Retinal pigment epithelial cell (primary cell): ENCODE measurements at places on chromosomes 12 and 14.

- no peak for DNase-seq
These were observed 102.7 kb downstream of the NTF3 start for GRCh38 chr12:5534426-5535199.

DNA sequence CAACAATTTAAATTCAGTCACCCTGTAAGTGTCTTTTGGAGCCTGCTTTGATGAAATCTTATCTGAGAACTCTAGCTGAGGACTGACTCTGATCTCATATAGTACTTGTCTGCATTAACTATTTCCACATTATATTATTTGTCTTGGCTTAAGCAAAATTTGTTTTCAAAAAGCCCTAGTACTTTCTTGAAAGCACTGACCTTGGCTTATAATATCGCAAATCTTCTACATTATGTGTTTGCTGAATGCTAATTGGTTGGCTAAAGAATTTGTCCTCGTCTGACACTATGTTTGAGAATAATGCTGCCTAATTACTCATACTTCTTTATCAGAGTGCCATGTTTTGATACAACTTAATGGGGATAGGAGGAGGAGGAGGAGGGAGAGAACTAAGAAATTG is 46.9 kb upstream of the FLRT2 start:
- DNase-seq, result peak; percentile 44

DNA sequence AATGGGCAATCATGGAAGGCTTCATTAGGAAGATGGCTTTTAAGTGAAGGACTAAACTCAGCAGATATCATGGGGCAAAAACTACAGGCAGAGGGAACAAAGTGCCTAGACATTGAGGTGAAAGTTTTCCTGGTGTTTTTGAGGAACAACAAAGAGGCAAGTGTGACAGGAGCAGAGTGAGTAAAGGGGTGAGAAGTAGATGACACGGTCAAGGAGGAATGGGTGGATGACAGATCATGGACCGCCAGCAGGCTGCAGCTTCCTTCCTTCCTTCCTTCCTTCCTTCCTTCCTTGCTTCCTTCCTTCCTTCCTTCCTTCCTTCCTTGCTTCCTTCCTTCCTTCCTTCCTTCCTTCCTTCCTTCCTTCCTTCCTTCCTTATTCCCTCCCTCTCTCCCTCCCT is 108.3 kb downstream of the TRHDE start:
- no peak for DNase-seq

DNA sequence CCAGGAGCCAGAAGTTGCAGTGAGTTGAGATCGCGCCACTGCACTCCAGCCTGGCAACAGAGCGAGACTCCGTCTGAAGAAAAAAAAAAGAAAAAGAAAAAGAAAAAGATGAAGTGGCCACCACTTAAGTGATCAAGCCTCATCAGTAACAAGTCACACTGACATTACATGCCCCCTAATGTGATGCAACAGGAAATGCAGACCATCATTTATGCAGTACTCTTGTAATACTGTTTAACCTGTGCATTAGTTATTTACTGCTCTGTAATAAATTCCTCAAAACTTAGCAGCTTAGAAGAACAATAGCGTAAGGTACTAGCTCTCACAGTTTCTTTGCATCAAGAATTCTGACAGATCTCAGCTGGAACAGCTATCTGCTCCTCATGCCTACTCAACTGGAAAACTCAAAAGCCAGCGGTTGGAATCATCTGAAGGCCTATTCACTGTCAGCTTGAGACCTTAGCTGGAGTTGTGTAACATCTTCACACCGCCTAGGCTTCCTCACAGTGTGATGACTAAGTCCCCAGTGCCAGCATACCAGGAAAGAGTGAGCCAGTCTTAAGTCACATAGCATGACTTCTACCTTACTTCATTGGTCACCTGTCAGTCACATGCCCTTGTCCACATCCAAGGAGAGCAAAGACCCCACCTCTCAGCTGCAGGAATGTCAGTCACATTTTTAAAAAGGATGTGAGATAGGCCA is 31.5 kb downstream of the EPS8 start:
- DNase-seq, result peak; percentile 66
